GDM1 (cell line): ENCODE measurements at places on chromosomes 7 and 10.

GRCh38 chr7:2516194-2516555 lies 3.4 kb upstream of the LFNG start:
- DNase-seq, result no peak

GRCh38 chr7:132065989-132066603 lies 509.7 kb upstream of the PODXL start:
- no peak for DNase-seq

DNA sequence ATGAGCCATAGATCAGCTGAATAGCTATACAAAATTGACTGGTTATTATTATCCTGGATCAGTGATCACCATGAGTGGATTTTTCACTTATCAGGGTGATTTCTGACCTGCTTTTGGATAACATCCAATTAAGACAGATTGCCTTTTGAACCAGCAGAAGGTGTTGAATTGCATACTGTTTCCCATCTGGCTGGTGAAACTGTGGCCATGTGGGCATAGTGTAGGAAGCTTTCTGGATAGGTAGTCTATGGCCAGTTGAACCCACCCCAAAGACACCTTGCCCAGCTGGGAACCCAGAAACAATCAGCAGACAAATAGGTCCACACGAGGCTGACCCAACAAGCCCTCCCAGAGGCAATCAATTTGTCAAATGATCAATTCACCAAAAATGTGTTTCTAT lies 29.3 kb downstream of the DNAJC12 start:
- DNase-seq, result no peak

DNA sequence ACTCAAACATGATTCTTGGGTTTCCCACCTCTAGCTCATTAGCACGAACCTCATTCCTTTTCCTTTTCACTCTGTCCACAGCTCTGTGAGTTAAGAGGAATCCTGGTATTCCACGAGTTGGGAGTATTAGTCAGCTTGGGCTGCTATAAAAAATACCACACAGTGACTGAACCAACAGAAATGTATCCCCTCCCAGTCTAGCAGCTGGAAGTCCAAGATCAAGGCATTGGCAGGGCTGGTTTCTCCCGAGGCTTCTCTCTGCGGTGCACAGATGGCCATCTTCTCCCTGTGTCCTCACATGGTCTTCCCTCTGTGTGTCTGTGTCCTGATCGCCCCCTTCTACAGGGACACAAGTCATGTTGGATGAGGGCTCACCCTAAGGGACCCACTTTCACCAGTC lies 261.6 kb downstream of the TNS3 start:
- DNase-seq, result no peak

DNA sequence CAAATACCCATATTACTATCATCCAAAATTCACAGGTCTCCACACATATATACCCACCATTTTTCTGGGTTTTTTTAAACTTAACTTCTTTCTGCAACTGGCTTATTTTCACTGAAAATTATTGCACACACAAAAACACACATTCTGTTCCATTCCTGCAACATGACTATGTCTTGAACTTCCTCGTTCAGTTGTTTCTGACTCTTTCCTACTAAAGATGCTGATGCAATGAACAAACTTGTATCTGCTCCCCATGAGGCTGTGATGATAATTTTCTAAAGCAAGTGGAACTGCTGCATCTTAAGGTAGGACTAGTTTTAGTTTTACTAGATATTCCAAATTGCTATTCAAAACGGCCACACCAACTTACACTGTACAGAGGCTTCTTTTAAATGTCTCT lies 77.7 kb downstream of the OSBPL3 start:
- no peak for DNase-seq

- DNase-seq, result no peak
These were observed at the start of gene ZP3 for GRCh38 chr7:76424413-76425111. TSS of gene ZP3 (plus strand) at chr7:76424950. CDS start at chr7:76424965, 15 bp downstream.

GRCh38 chr7:112453505-112454171 lies 3.4 kb downstream of the IFRD1 start:
- DNase-seq, result no peak
